NCI-H524 treated with DMSO at 0.1 percent for 48 hours (cell line): ENCODE measurements at places on chromosomes 7 and 10.

- DNase-seq: no peak
Observed at GRCh38 chr7:48617508-48617907, 306.8 kb upstream of the CDC14C start.

- DNase-seq: no peak
Observed at GRCh38 chr7:10685040-10685439, 288.6 kb upstream of the PHF14 start.

GRCh38 chr7:7808156-7808555 is 89.7 kb upstream of the RPA3 start:
- peak; percentile 38 for DNase-seq

DNA sequence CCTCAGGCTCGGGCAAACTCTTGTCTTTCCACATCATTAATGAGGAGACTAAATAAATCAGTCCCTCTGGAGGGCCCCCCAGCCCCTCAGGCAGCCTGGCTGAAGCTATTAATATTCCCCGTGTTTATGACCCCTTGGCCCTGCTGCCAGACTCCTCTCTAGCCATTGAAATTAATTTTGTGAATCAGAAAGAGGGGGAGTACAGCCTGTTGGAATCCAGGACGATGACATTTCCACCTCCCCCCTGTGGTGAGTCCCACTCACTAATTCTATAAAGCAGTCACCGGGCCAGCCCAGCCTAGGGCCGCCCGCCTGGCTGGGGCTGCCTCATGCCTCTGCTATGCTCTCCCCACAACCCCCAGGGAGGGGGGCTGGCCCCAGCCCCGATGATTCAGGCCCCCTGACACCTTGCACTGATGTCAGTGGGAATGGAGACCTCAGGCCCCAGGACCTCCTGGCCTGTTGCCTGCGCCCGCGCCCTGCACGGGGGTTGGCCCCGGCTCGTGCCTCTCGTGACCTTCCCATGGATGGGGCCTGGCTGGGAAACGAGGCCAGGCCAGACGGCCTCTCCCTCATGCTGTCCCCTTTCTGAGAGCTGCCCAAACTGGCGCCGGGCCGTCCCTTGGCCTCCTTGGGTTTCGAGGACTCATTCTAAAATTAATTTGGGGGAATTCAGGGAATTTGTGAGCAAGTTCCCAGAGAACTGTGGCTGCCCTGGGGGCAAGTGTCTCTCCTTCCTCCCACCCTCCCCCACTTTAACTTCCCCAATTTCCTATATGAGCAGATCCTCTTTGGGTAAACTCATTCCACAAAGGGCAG is 34.0 kb downstream of the TMEM270 start:
- no peak for DNase-seq

GRCh38 chr10:96890172-96890513 is 58.0 kb downstream of the LCOR start:
- no peak for DNase-seq

DNA sequence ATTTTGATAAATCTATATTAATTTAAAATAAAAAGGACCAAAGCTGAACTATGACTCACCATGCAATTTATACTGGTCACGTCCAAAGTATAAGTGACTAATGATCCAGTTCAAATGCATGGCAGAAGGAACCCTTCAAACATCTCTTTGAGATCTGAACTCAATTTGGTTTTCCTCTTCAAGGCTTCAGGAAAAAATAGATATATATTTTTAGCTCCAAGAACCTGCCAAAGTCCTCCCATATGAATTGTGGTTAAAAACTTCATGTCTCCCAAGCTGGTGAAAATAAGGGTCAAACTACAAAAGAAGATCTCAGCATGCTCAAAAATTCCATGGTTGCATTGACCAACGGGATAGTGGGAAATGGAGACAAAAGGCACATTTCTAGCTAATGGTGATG is 34.6 kb upstream of the PDE1C start:
- no peak for DNase-seq
